Stimulated activated CD8-positive, alpha-beta memory T cell treated with anti-CD3 and anti-CD28 coated beads, Interleukin-15, amount 100 ng/mL, for 4 hours (primary cell): ENCODE measurements at places on chromosomes 7 and 10.

- DNase-seq = no peak
Observed at GRCh38 chr10:3981300-3981699, 196.3 kb upstream of the KLF6 start.

GRCh38 chr10:125692196-125692595 is 9.2 kb upstream of the TEX36 start:
- DNase-seq = no peak

- no peak for DNase-seq
Observed at GRCh38 chr7:143255564-143255963, 7.7 kb upstream of the GSTK1 start.

DNA sequence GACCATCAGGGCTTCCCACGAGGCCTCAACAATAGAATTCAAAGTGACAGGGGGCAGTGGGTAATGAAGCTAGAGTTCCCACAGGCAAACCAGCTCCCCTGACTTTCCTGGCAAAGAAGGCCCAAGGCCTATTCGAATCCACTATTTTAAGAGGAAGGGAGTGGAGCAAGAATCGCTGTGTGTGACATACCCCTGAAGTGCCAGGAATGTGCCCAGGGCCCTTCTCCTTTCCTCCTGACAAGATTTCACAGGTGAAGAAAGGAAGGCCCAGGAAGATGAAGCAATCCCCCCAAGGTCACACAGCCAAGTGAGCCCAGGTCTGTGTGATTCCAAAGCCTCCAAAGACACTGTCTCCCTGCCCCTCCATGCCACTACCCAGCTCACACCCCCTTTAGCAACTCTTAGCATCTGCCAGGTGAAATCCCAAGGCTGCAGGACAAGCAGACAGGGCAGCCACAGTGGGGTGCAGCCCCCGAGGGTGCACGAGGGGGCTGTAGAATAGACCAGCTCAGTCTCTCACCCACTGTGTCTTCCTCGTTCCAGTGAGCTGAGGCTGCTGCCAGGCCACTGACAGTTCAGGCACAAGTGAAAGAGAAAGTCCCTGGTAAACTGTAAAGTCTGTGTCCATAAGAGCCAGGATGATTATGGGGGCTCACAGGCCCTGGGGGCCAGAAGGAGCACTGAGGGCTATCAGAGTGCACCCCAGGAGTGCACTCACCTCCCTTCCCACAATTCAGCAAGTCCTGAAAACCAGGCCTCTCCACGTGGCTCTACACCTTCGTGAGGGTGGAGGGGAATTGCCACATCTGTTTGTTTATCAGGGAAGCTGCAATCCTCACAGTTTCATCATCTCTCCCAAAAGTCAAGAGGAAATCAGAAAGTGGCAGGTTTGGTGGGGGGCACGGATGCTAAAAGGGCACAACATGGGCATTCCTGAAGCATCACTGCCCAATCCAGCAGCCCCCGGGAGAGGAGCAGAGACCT is 70.8 kb upstream of the ZMIZ1 start:
- DNase-seq = no peak

DNA sequence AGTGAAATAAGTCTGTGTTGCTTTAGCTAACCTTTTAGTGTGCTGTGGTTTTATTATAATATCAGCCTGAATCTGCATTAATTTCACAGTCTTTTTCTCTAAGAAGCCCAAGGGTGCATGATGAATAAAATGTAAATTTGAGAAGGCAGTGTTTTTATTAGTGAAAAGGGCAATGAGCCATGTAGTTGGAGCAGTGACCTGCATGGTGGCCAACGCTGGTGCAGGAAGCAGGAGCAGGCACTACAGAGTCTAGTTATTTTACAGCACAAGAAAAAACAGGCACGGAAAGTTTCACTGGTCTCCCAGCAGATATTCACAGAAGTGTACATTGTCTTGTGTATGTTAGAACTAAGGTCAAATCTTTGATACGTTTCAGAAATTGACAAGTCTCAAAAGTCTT is 247.8 kb downstream of the CELF2 start:
- DNase-seq = no peak

DNA sequence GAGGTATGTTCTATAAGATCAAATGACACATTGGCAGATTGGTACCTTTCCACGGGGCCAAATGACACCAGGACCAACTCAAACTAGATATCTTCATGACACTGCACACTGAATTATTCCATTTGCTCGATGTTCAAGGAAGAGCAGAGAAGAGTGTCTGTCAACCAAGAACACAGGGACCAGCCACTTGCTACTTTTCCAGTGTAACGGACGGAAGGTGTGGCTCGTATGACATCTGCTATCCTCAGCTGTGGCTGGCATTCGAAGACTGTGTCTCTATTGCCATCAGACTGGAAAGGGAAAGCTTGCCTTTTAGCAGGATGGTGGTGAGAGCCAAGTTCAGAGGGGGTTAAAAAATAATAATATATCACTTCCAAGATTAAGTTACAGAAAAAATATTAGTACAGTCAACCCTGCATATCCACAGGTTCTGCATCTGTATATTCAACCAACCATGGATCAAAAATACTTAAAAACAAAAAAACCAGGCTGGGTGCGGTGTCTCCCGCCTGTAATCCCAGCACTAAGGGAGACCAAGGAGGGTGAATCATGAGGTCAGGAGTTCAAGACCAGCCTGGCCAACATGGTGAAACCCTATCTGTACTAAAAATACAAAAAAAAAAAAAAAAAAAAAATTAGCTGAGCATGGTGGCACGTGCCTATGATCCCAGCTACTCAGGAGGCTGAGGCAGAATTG is 237.1 kb downstream of the PRPF18 start:
- DNase-seq = no peak

GRCh38 chr7:145633513-145633912 is 483.1 kb upstream of the CNTNAP2 start:
- no peak for DNase-seq

GRCh38 chr10:73998623-73998928 is 660 bp downstream of the VCL start:
- no peak for DNase-seq

DNA sequence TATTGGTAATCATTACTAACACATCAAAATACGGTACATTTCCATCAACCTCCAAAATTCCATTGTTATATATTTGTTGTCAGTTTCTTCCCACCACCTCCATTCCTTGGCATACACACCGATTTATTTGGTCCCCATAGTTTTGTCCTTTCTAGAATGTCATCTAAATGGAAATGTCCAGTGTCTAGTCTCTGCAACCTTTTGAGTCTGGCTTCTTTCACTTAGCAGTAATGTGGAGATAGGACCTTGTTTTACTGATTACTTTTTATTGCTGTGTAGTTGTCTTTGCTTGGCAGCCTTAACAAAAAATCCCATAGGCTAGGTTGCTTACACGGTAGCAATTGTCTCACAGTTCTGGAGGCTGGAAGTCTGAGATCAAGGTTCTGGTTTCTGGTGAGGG is 22.5 kb downstream of the TRRAP start:
- no peak for DNase-seq

DNA sequence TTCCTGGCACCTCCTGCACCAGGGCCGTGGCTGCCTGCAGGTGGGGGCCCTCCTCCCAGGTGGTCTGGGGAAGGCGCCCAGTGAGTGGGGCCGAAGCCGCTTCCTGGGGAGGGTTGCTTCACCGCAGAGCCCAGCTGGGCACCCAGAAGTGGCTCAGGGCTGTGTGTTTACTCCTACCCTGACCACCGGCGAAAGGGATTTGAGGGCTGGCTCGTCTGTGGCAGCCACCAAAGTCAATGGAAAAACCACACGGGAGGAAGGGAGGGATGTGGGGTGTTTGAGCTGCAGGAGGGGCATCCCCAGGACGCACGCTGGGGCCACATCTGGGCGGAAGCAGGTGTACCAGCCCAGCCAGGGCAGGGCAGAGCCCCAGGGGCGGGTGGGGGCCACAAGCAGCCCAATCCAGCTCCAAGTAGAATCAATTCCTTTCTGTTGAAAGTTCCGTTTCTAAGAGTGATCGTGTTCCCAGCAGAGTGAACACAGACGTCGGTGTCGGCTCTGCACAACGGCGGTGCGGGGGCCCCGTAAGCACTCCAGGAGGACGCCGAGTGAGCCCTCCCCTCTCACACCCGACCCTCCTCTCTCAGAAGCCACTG is 69.9 kb downstream of the FOXL3 start:
- DNase-seq = no peak

- no peak for DNase-seq
Observed at GRCh38 chr7:70379210-70379609, 752.7 kb upstream of the GALNT17 start.

GRCh38 chr10:73908853-73909539 is 1.9 kb upstream of the PLAU start:
- DNase-seq = peak; percentile 77

DNA sequence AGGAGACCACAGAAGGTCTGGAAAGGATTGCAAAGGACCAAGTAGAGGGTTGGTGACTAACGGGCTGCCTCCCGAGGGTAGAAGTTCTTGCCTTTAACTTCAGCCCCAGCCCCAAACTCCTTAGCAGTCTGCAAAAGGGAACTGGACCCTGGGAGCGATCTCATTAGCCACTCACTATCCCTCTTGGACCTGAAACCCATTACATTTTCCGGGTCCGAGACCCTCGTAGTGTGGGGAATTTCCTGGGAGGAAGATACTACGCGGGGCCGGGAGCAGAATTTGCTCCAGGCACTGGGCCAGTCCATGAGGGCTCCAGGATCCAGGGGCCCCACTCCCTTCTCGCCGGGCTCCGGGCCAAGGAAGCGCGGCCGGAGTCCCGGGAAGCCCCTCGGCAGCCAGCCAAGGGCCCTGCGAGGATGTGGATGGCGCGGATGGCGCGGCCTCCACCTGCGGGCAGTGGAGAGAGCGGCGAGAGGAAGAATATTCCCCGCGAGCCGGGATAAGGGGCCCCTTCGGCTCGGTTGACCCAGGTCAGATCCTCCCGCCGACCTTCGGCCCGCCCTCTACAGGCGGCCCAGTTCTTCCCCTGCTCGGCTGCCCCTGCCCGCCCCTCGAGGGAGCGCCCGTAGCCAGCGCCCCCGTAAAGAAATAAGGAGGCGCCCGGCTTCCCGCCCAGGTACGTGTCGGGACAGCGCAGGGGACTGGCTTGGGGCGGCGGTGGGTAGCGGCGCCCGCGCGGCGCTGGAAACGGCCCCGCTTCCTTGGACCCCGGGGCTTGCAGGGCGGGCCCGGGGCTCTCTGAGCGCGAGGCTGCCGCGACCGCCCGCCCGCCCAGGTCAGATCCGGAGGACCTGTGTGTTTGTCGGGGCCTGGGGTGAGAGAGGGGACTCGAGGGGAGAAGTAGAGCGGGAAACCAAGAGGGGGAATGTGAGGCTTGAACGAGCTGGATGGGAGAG is at the start of gene MYO3A:
MYO3A (plus strand) TSS at position 577 of the 956 bp plus-strand sequence. CDS start 17,882 bp downstream, outside the sequence.
- DNase-seq = no peak

DNA sequence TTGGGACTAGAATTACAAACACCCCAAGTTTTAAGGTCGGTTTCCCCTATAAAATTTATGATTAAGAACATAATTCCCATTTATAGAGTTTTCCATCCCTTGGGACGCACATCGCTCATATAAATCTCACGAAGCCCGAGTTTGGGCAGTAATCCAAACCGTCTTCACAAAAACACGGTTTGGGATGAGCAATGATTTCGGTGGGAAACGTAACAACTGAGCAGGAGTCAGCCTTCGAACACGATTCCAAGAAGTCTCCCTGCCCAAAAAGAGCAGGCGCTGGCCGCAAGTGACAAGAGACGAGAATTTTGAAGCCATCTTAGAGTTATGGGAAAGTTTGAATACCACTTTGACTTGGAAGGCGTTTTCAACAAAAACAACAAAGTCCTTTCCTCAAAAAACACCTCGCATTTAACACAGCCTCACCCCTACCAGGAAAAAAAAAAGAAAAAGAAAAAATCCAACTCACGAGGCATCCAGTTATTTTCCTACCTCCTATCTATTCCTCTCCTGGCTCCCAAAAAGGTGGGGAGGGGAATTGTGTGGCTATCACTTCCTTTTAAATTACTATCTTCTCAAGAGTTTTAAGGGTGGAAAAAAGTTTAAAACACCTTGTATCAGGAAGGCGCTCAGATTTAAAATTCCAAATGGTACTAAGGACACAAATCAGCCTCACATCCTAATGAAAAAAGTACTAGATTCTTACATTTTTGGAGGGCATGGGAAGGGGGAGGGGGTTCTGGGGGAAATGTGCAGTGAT is 1.6 kb downstream of the SEPHS1 start:
- DNase-seq = no peak

- DNase-seq = peak; percentile 2
Observed at GRCh38 chr7:32427769-32428291, 62.4 kb downstream of the LSM5 start.
